ENCODE measurements at places on chromosomes 11 and 22.

DNA sequence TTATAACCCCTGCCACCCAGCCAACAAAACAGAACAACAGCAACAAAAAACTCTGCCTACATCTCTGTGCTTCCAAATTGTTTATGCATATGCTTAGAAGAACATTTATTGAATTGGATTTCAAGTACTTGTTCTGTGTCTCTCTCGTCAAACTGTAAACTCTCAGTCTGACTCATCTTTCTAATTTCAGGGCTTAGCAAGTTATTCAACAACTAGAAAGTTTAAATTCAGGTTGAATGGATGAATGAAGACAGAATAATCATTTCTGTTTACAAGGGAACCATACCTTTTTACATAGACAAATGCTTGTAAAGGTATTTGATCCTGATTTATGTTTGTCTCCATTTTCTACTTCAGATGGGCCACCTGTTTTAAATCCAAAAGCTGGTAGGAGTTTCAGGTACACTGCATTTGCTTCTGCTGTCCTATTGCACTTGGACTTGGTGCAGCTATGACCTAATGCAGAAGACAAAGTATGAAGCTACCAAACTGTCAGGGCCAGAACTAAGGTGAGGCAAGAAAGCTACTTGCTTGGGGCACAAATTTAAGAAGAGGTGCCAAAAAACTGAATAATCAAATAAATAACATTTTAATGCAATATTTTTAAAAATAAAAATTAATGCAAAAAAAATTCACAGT lies 1.6 kb upstream of the FBXO3 start:
- DNase-seq = no peak

DNA sequence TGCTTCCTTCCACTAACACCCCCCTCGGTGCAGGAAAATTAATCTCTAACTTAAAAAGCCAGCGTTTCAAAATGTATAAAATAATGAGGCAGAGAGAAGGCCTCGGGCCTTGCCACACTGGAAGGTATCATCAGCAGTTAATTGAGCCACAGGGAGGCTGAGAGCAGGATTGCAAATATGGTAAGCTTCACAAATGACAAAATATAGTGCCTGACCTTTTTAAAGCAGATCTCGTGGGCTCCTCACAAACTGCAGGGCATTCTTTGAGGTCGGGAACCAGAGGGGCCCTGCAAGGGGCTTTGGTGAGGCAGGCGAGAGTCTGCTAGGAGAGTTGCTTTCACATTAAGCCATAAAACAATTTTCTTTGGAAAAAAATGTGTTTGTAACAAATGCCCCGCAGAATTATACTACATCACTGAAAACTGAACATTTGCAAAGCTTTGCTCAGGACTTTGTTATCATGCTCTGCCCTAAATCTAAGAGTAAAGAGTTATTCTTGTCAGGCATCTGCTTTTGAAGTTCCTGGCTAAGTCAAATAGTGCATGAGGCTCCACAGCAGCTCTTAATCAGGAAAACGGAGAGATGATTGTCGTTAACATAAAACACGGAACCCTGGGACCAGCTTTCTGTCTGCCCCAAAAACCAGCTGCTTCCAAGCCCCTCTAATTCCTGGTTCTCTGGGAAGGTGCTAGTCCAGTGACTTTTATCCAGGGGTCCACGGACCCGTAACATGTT lies 61.4 kb upstream of the SYT13 start:
- DNase-seq = no peak

DNA sequence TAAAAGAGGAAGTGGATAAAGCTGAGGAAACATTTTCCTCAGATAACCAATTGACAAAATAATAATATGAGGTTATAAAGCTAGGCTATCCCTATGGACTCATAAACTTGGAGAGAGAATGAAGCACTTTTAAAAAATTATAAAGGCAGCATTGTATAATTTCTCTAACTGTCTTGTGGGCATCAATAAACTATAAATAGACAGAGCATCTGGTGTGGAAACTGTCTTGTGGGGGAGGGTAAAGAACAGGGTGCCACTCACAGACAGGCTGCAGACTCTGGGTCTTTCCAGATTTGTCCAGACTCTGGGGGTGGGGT lies 333.5 kb downstream of the BUD13 start:
- no peak for DNase-seq

- peak; percentile 43 for DNase-seq
Measured at GRCh38 chr11:44505581-44506054, 59.8 kb upstream of the CD82 start.

GRCh38 chr11:43503417-43503816 lies 144.7 kb downstream of the TTC17 start:
- no peak for DNase-seq

DNA sequence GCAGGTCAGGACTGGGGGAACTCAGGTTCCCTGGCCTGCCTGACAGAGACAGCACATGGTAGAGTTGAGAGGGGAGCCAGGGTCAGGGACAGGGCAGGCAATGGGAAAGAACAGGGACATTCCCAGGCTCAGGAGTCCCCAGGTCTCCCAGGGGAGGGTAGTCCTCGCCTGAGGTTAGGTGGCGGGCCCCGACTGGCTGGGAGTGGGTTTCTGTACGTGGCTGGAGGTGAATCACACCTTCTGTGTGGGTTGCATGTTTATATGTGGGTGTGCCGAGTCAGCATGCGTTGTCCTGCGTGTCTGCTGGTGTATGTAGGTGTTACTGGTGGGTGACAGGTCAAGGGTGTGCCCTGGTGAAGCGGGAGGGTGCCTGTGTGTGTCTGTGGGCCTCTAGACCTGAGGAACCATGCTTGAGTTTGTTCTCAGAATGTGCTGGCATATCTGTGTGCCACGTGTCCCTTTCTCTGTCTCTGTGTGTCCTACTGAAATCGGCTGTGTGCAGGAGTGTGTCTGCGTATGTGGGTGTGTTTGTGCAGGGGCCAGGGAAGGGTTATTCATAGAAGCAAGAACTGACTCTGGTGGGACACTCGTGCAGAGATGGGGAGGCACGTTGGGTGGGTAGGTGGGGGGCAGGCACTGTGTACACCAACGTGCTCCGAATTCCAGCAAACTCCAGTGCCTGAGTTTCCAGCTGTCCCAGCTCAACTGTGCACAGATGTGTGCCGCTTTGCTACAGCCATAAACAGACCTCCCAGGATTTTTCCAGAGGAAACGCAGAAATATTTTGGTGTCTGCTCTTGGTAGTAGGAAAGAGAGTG lies 23.8 kb upstream of the OAF start:
- peak; percentile 56 for DNase-seq

- peak; percentile 96 for DNase-seq
Measured at GRCh38 chr11:102760344-102761035, 19.9 kb downstream of the MMP10 start.

GRCh38 chr11:114149689-114150407 lies 90.3 kb downstream of the ZBTB16 start:
- DNase-seq = no peak

DNA sequence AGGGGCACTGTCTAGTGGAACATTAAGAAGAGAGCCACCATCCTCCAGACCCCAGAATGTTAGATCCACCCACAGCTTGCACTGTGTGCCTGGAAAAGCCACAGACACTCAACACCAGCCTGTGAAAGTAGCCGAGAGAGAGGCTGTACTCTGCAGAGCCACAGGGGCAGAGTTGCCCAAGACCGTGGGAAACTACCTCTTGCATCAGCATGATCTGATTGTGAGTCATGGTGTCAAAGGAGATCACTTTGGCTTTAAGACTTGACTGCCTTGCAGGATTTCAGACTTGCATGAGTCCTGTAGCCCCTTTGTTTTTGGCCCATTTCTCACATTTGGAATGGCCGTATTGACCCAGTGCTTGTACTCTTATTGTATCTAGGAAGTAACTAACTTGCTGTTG lies 115.9 kb upstream of the CCDC179 start:
- peak; percentile 49 for DNase-seq

GRCh38 chr22:27318516-27318915 lies 483.0 kb downstream of the MN1 start:
- peak; percentile 95 for DNase-seq

DNA sequence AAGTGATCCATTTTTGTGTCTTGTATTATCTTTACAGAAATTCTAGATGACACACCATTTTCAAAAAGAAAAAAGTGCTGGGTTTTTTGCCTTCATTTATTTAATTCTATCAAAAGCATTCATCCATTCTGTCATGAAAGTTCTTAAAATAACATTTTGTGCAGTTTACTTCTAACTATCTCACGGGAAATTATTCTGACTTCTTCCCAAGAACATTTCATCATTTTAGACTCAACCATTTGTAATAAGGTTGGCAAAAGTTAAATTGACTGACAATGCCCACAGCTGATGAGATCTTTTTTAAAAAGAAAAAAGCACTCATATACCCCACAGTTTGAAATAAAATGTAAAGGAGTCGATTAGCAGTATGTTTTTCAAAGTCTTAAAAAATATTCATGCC lies 68.5 kb downstream of the SBF2 start:
- DNase-seq = no peak

DNA sequence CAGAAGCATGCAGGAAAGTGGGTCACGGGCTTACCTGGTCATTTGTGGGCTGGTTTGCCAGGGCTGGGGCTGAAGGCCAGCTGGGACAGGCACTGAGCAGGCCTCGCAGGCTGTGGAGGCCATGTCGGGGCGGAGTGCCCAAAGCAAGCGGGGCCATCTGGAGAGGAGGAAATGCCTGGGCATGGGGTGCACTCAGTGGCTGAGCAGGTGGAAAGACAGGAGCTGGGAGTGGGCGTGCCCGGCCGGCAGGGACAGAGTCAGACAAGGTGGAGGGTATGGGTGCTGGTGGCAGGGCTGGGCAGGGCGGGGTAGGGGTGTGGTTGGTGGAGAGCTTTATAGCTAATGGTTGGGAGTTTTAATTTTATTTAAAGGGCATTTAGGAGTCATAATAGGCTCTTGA lies 27.4 kb downstream of the DAGLA start:
- no peak for DNase-seq

GRCh38 chr11:69842746-69843528 lies 23.7 kb upstream of the FGF3 start:
- no peak for DNase-seq

DNA sequence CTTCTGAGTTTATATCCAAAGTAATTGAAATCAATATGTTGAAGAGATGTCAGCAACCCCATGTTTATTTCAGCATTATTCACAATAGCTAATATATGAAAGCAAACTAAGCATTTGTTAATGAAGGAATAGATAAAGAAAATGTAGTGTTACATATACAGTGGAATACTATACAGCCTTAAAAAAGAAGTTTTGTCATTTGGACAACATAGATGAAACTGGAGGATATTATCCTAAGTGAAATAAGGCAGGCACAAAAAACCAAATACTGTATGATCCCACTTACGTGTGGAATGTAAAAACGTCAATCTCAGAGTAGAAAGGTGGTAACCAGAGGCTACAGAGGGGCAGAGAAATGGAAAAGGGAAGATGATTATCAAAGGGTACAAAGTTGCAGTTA lies 10.2 kb downstream of the MRGPRX2 start:
- no peak for DNase-seq

GRCh38 chr11:70491696-70492472 lies 93.6 kb downstream of the CTTN start:
- no peak for DNase-seq

- DNase-seq = no peak
Measured at GRCh38 chr11:47995360-47995769, 15.0 kb downstream of the PTPRJ start.

DNA sequence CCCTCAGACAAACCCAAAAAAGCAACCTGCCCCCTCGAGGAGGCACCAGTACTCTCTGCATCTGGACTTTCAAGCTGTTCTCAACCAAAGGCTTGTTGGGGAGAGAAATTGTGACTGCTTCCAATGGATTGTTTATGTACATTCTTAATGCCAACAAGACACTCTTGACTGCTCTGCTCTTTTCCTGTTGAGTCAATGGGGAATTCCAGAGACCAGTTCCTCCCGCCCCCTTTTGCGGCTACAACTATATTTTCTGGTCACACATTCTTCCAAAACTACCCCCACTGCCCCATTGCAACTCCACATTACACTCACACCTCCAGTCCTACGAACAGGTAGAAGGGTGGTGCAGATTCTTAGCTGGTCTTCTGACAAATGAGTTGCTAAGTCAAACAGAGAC lies 187.0 kb downstream of the DSCAML1 start:
- DNase-seq = peak; percentile 30

DNA sequence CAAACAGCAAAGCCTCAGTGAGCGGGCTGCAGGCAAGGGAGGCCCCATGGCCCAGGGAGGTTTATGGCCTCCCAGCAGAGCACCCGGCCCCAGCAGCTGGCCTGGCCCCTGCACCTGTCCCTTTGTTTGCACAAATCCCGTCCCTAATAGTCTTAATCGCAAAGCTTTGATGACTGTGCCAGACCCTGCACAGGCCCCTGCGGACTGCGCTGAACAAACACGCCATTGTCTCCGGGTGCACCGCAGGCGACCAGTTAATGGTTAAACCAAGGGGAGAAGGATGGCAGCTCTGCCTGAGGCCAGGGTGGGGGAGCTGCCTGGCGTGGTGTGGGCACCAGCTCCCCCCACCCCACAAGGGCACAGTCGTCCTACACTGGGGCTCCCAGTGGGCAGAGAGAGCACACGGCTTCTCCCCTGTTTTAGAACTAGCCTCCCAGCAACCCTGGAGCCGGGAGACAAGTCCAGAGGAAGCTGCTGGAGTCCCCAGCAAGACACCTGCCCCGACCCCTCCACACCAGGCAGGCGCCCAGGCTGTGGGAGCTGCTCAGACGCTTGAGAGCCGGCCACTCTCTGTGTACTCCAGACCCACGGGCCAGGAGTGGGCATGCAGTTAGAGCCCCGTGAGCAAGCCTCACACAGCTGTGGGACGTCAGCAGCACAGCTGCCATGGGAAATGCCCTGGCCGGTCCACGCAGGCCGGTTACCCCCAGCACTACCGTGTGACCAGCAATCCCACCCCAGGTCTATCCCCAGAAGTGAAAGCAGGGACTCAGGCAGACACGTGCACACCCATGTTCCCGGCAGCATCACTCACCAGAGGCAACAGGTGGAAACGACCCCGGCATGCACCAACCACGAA lies 39.7 kb upstream of the TH start:
- DNase-seq = no peak

DNA sequence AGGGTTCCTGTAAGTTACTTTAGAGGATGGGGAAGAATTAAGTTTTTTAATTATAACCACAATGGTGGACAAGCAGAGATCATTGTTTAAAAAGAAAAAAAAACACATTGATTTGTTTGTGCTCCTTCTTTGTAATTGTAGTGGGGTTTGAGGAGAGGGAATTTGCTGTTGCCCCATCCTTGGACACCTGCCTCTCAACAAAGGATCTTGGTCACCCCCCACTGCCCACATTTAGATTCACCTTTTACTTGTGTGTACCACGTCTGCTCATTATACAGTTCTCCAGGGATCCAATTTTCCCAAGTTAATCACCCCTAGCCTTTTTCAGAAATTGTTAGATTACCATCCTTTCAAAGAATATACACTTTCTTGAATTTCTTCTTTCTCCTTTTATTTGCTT lies 53.0 kb downstream of the DNAJC24 start:
- DNase-seq = no peak

DNA sequence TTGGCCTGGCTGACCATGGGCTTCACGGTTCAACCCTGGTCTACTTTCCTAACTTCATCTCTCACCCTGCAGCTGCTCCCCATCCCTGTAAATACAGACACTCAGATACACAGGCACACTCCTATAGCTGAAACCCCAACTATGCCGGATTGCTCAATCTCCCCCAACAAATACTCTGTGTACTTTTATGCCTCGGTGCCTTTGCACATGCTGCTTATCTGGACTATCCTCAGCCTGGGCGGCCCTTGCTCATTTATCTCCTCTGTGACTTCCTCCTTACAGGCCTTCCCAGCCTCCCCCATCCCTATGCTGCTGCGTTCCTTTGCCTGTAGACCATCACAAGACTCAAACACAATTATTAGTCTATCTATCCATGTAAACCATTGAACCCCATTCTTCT lies 76.6 kb downstream of the PKNOX2 start:
- DNase-seq = no peak

- no peak for DNase-seq
Measured at GRCh38 chr11:112345166-112345565, 84.5 kb upstream of the PLET1 start.

- DNase-seq = no peak
Measured at GRCh38 chr11:62678433-62678769, 472 bp downstream of the UBXN1 start.
